Common myeloid progenitor, CD34-positive (primary cell): ENCODE measurements at places on chromosomes 4 and X.

GRCh38 chr4:140595065-140595464 is 26.3 kb upstream of the UCP1 start:
- DNase-seq: peak; percentile 43

DNA sequence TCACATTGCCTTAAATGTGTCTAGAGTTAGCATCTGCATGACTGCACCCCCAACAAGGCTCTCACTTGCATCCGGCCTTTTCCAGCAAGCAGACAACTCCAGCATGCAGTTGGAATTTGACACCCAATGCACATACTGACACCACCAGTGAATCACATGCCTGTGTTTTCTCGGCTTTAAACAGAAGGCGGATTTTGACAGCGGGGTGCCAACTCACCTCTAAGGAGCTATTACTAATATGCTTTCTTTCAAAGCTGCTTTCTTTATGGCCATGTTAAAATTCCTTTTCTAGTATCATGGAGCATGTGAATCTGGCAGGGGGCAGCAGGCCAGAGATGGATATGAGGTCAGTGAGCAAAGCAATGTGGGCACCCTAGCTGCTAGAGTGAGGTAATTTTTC is 78.0 kb upstream of the CLNK start:
- DNase-seq: no peak

DNA sequence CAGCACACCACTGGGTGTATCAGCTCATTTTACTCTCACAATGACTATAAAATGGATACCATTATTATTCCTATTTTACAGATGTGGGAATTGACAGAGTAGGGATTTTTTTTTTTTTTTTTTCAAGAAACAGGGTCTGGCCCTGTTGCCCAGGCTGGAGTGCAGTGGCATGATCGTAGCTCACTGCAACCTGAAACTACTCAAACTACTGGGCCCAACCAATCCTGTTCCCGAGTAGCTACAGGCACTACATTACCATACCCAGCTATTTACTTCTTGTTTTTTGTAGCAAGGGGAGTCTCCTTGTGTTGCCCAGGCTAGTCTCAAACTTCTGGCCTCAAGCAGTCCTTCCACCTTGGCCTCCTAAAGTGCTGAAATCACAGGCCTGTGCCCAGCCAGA is 95.2 kb downstream of the LARP7 start:
- no peak for DNase-seq

DNA sequence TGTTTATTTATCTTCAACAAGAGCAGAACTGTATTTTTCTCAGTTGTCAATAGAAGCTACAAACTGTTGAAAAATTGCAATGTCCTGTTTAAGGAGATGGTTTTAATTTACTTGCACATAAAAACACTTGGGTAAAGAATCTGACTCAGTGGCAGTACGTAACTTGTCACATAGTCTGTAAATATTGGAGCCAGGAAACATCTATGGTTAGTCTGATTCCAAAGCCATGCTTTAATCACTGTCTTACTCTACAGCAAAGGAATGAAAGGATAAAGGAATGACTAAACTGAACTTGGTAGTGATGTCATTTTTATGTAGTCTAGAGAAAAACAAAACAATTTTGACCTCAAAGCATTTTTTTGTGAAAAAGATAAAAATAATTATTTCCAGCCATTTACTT is 537.2 kb downstream of the STIM2 start:
- DNase-seq: no peak

DNA sequence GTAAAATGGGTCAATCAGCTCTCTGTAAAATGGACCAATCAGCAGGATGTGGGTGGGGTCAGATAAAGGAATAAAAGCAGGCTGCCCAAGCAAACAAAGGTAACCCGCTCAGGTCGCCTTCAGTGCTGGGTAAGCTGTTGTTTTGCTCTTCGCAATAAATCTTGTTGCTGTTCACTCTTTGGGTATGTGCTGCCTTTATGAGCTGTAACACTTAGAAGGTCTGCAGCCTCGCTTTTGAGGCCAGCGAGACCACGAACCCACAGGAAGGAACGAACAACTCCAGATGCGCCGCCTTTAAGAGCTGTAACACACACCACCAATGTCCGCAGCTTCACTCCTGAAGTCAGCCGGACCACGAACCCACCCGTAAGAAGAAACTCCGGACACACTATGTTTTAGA is 11.5 kb upstream of the CAMK2D start:
- DNase-seq: peak; percentile 59

DNA sequence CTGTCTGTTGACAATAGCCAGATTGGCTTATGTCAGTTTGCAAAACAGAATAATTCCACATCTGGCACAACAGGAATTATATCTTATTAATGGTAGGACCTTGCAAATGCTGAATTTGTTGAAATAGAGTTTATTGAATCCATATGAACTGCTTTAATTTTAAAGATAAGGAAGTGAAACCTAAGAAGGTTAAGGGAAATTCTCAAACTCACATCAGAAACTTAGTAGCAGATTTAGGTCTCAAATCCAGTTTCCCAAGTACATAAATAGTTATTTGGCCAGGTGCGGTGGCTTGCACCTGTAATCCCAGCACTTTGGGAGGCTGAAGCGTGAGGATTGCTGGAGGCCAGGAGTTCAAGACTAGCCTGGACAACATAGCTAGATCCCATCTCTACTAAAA is 117.1 kb downstream of the HNRNPD start:
- no peak for DNase-seq

DNA sequence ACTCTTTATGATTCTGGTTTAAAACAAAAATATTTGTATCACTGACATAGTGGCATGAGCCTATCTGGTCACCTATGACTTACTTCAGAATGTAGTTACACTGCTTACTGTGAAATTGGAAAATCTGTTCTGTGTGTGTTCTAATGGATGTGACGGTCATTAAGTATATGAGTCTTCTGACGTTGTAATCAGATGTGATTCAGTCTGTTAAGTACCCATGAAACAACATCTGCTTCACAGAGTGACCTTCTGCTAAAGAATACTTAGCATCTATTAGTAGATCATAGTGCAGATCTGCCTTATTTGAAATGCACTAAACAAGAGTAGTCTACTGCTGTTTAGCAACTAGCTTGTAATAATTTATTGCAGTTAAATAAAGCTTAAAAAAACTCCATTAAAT is 317.1 kb downstream of the DCTD start:
- DNase-seq: no peak

DNA sequence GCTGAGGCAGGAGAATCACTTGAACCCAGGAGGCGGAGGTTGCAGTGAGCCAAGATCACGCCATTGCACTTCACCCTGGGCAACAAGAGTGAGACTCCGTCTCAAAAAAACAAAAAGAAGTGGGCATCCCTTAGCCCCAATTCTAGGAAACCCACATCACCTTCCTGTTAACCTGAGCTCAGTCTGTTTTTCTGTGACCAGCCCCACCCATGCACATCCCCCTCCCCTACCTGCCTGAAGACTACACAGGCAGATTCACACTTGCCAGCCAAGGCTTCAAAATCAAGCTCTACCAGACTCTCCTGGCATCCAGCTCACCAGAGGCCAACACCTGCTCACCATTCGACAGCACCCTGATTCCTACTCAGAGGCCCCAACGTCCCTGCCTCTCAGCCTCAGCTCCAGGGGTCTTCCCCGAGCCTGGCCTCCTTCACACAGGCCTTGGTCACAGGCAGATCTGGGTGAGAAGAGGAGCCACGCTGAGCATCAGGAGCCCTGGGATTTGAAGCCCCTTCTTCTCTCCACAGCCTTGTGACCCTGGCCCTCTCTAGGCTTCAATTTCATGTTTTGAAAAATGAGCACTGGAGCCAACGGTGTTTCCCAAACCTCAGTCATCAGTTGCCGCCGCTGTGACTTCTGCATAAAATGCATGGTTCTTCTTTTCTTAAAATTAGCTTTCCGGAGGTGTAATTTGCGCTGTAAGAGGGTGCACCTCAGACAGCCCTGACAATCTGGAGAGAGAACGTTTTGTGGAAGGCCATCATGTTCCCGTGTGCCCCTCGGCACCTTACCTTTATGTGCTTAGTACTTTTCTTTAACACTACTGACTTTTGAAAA is 47.3 kb downstream of the JAKMIP1 start:
- DNase-seq: no peak

GRCh38 chr4:11197631-11198341 is 230.9 kb downstream of the HS3ST1 start:
- DNase-seq: no peak

DNA sequence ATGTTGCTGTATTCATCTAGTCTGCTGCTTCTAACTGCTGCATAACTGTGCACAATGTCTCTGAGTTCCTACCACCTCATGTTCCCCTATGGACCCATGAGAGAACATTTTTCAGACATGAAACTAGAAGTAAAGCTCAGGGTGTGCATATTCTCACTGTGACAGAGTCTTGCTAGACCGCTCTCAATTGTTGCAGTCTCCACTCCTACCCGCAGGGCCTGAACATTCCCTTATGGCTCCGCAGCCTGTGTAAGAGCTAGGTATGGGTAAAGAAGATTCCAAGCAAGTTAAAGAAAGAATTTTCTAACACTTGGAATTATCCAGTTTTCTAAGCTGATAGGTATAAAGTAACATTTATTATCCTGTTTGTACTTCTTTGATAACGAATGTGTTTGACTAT is 5.4 kb downstream of the OCIAD2 start:
- no peak for DNase-seq

GRCh38 chr4:176794151-176794550 is 1.4 kb upstream of the VEGFC start:
- no peak for DNase-seq

GRCh38 chr4:185145572-185145971 is 2.5 kb downstream of the SLC25A4 start:
- no peak for DNase-seq

- no peak for DNase-seq
Observed at GRCh38 chr4:104532677-104533076, 38.0 kb upstream of the CXXC4 start.

- DNase-seq: no peak
Observed at GRCh38 chr4:119081943-119082342, 53.7 kb upstream of the MYOZ2 start.

- no peak for DNase-seq
Observed at GRCh38 chrX:57817302-57817701, 93.0 kb downstream of the ZXDA start.

- DNase-seq: peak; percentile 58
Observed at GRCh38 chrX:30308263-30309138, 689 bp downstream of the NR0B1 start.

- no peak for DNase-seq
Observed at GRCh38 chr4:122536001-122536400, 79.5 kb upstream of the IL2 start.

GRCh38 chr4:82901183-82901718 is 716 bp downstream of the THAP9 start:
- no peak for DNase-seq

- no peak for DNase-seq
Observed at GRCh38 chrX:136417806-136418205, 69.9 kb upstream of the BRS3 start.

DNA sequence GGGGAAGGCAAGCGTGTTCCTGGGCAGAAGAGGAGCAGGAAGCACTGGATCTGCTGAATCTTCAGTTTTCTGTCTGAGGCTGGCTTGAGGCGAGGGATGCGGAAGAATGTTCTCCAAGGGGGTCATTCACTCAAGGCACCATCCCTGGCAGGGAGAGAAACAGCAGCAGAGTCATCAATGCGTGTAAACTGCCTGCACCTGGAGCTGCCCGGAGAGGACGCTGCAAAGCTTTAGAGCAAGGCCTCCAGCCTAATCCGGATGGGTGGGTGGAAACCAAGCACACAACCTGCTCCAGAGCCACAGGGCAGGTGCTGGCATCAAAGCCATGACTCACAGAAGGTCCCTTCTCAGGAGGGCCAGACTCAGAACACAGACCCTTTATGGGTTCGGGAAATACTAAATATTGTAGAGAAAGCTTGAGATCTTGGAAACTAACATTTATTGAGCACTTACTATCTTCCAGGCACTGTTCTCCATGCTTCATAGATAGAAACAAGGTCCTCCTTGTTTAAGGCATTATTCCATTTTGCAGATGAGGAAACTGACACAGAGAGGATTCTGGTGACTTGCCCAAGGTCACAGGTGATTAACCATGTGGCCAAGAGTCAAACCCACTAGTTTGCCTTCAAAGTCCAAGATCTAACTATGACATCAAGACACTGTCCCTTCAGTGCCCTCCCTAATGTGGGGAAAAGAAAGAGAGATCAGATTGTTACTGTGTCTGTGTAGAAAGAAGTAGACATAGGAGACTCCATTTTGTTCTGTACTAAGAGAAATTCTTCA is 7.7 kb downstream of the PROM1 start:
- no peak for DNase-seq

DNA sequence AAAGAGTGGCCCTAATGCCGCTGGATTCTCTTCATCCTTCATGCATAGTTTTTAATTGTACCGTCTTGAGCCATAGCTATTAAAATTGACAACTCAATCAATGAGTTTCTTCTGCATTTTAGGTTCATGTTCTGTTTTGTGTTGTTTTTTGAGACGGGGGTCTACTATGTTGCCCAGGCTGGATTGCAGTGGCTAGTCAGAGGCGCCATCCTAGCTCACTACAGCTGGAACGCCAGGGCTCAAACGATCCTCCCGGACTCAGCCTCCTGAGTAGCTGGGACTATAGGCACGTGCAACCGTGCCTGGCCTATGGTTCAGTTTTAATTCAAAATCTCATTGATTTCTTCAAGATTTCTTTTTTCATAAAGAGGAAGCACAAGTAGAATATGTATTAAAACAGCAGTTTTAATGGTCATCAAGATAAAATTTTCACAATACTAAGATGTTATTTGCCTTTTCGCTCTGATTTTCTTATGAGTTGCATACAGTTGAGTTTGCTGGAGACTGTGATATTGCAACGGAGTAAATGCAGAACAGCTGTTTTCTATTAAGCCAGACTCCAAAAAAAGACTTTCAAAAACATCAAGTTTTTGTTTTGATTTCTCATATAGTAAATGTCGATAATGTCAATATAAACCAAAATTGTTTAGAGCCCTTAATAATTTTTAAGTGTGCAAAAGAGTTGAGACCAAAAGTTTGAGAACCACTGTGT is 1.1 kb upstream of the STX18 start:
- DNase-seq: no peak

DNA sequence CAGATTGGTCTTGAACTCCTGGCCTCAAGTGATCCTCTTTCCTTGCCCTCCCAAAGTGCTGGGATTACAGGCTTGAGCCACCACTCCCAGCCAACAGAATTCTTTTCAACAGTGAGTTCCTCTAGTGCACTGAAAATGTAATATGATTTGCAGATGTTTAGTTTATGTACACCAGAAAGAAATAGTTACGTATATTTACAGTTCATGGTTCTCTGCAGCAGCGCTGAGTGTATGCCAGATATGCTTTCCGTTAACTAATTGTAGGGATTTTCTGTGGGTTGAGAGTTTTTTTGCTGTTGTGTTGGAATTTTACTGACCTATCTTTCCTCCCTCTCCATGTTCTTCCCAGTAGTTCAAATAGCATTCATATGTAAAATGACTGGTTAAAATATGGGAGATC is 44.0 kb downstream of the GAB1 start:
- DNase-seq: no peak

- no peak for DNase-seq
Observed at GRCh38 chr4:86670298-86670697, 76.2 kb downstream of the PTPN13 start.

GRCh38 chr4:99763635-99764101 is 53.0 kb upstream of the DAPP1 start:
- peak; percentile 7 for DNase-seq

- DNase-seq: no peak
Observed at GRCh38 chr4:19194672-19195071, 1057.0 kb upstream of the SLIT2 start.
